Stimulated activated CD8-positive, alpha-beta memory T cell treated with anti-CD3 and anti-CD28 coated beads, Interleukin-4, amount 100 ng/mL, for 48 hours (primary cell): ENCODE measurements at places on chromosomes 5 and 9.

- DNase-seq = no peak
Observed at GRCh38 chr5:140041492-140042392, 1.4 kb downstream of the NRG2 start.

DNA sequence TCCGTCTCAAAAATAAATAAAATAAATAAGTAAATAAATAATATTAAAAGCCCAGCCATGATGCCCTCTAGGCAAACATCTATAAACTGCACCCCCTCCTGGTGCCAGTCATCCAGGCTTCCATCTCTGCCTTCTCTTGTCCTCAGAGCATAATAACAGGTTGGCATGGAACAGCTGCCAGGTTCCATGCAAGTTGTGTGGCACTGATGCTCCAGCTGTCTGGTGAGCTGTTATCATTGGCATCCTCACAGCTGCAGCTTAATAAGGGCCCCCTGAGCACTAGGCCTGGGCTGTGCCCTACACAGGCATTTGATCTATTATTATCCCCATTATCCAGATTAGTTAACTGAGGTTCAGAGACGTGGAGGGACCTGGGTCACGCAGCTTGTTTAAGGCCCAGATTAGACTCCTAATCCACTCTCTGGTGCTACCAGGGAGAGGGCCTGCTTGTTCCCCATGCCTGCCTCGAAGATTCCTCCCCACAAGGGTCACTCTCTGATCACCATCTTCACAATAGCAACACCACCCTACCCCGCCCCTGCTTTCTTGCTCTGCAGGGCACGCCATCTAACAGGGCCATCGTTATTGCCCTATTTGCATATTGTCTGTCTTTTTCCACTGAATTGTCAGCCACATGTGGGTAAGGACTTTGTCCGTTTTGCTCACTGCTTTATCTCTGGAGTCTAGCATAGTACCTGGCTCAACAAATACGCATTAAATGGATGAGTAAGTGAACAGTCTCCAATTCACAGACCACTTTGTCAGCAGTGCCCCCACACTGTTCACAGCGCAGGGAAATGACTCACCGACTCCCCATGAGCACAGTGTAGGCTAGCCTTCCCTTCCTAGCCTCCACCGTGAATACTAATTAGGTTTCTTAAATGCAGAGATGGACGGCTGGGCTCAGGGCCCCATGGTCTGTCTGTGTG, 1.5 kb upstream of the DNM1 start:
- no peak for DNase-seq

DNA sequence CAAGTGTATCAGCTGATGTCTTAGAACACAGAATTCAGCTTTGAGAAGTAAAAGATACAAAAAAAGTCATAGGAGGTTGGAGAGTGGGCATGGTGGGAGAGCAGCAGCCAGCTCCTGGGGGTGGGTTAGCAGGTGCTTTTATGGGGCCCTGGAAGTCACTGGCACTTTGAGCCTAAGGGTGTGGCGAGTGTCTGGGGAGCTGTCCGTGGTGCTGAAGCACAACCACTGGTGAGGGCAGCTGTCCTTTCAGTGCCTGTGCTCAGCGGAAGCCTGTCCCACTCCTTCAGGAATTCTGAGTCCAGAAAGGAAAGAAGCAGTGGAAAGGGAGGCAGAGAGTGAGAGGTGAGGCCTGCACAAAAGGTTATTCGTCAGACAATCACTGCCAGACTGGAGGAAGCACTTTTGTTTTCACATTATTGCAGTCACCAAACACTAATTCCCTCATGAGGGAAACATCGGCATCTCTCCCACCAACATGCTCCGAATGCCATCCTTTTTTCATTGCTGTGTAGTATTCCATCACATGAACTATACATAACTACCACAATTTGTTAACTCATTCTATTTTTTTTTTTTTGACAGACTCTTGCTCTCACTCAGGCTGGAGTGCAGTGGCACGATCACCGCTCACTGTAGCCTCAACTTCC, 59.4 kb upstream of the RAPGEF1 start:
- DNase-seq = peak; percentile 80

GRCh38 chr9:78595200-78595945, 298.4 kb downstream of the PSAT1 start:
- DNase-seq = no peak

GRCh38 chr5:168434001-168434400, 52.3 kb upstream of the RARS1 start:
- DNase-seq = no peak

DNA sequence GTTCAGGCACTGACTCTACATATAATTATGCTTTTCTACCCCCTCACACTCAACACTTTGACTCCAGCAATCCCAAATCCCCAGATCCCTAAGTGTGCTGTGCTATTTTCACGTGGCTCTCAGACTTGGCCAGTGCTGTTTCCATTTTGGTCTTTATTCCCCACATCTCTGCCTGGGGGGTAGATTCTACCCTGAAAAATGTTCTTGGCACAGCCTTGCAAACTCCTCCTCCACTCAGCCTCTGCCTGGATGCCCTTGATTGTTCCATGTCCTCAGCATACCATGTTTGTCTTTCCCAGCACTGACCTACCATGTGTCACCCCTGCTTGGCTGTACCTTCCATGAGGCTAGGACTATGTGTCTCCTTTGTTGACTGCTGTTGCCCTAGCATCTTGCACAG, 43.0 kb downstream of the FXN start:
- no peak for DNase-seq

DNA sequence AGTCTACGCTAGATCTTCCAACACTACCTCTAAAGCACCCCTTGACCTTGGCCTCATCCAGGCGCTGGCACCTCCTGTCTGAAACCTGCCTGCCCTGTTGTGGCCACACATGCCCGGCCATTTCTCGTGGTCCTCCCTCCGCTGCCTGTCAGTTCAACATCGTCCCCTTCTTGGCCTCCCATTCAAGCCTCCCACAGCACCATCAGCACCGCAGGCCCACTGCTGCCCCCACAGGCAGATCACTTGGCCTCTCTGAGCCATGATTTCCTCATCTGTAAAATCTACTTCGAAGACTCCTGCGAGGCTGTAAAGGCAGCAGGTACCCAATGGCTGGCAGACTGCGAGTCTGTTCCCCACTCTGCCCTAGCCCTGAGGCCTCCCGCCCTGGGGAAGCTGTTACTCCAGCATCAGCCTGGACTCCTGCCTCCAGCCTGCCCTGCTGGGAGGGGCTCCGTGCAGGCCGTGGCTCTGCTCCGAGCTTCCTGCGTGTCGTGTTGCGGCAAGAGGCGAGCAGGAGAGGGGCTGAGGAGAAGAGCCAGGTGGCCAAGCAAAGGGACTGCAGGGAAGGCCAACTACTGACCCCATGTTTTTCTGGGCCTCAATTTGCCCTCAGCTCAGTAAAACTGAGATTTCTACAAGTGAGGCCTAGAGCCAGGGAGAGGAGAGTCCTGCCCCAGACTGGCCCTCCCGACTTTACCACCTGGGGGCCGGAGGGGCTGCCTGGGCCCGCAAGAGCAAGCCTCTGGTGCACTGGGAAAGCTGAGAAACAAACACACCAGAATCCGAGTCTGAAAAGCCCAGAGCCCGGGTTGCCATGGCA, 70.5 kb upstream of the LRRTM2 start:
- no peak for DNase-seq

GRCh38 chr5:107391787-107392186, 278.9 kb downstream of the EFNA5 start:
- DNase-seq = no peak

- no peak for DNase-seq
Observed at GRCh38 chr5:172493461-172493860, 39.1 kb upstream of the SH3PXD2B start.

DNA sequence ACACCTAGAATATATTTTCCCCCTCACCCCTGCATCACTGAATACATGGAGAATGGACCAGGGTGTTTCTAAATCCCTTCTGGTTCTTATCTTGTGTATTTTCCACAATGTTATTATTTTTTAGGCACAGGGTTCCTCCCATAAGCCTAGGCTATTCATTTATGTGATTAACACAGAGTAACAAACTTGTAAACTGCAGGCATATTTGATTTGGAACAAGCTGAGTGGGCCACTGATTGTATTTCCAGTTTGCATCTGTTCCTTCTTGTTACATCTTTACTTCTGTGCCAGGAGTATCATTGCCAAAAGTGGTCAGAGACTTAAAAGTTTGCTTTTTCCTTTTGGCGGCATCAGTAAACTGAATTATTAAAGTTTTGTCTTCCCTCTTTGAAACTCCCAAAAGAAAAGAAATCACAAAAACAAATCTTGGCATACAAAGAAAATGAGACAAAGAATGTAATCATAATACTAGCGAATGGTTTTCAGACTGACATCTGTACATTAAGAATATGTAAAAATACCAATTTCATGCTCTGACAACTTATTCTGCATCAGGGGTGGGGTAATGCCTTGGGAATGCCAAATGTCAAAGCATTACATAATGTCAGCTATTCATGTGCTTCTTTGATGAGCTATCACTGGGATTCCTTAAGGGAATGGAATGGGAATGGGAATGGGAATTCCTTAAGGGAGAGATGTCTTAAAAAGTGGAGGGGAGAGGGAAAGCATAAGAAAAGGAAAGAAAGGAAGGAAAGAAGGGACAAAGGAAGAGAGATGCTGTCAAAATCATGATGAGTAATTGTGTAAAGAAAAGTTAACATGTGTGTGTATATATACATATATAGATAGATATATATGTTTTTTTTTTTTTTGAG, 22.2 kb upstream of the PAX5 start:
- DNase-seq = no peak

- no peak for DNase-seq
Observed at GRCh38 chr5:54829102-54829501, 156.3 kb downstream of the ESM1 start.

DNA sequence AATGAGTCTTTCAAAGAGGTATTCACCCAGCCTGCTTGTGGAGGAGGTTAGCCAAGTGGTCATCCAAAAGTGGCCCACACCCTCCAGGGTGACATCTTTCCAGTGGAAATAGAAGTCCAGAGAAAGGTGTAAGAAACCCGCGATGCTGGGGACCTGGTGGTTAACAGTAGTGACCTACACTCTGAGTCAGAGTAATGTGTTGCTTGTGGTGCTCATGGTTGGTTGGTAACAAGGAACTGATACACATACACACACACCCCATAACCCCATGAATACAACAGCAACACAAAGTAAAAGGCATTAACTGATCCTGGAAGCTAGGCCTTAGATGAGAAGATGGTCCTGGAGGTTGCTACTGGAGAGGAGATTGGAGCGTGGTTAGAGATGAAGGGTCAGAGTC, 26.9 kb downstream of the MRPS30 start:
- no peak for DNase-seq

DNA sequence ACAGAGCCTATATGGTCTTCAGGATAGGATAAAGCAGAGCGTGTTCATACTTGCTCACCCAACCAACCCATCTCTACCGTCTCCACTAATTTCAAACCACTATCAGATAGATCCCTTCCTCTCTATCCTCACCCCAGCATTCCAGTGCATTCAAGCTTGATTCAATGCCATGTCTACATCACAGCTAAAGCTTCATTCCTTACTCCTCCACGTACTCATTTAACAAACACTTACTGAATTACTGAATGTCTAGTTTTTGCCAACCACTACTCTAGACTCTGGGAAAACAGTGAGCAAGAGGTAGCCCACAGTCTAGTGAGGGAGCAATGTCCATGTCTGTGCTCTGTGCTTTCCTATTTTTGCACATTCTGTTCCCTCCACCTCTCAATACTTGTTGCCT, 163.5 kb upstream of the MSX2 start:
- DNase-seq = no peak

DNA sequence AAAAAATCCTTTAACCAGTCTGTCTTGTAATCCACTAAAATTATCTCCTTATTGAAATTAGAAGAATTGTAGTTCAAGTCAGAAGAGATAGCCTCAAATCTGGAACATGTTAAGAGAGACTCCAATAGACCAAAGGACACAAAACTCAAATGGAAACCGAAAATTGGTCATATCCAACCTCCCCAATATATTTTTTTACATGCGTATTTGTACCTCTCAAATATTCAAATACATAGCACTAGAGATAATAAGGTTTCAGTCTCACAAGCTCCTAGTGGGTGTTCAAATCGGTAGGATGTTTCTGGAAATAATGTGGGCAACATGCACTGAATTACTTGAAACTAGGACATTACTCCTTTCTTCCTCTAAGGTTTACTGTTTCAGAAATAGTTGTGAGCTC, 33.5 kb downstream of the EPB41L4A start:
- no peak for DNase-seq

- DNase-seq = no peak
Observed at GRCh38 chr9:111868475-111868874, 28.1 kb upstream of the UGCG start.
